ENCODE measurements at places on chromosomes 5 and 9. TPM values are rescaled to one million over a fixed set of nuclear protein-coding genes. Genes with fewer than 3 reads are reported as not detected.

The SARDH gene
- 0.07 TPM for polyA plus RNA-seq

The SLC6A18 gene
- not detected for polyA plus RNA-seq

The ELOVL7 gene
- 2.5 TPM for polyA plus RNA-seq

The HK3 gene
- polyA plus RNA-seq = not detected

The FER gene
- polyA plus RNA-seq = 4.1 TPM

The DBH gene
- not detected for polyA plus RNA-seq

The TUSC1 gene
- polyA plus RNA-seq = 11.7 TPM

The C9 gene
- polyA plus RNA-seq = not detected

The CDC20B gene
- polyA plus RNA-seq = not detected

The IFNA21 gene
- polyA plus RNA-seq = not detected

The C9orf153 gene
- 0.09 TPM for polyA plus RNA-seq

- DNase-seq = no peak
Measured at GRCh38 chr5:170634256-170634990, 130.6 kb downstream of the KCNIP1 start.

GRCh38 chr9:16664211-16664610, 206.3 kb downstream of the BNC2 start:
- DNase-seq = no peak

DNA sequence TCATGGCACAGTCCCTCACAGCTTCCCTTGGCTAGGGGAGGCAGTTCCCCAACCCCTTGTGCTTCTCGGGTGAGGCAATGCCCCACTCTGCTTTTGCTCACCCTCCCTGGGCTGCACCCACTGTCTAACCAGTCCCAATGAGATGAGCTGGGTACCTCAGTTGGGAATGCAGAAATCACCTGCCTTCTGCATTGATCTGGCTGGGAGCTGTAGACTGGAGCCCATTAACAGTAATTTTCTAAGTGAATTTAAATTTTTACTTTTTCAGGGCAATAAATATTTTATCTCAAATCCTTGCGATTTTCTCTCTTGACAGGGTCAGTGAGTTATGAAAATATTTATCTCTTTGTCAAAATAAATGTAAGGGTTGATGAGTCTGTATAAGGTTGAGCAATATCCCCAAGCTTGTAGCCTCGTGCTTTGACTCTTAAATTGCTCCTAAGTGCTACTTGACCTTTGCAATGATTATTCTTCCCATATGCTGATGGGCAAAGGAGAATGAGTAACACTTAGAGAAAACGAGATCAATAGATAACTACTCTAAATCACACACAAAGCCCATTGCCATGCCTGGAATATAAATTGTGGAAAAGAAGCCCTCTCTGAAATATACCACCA, 82.1 kb upstream of the MOCS2 start:
- no peak for DNase-seq

- DNase-seq = no peak
Measured at GRCh38 chr5:2748861-2749513, 2.5 kb downstream of the IRX2 start.

GRCh38 chr9:126985870-126986498, 71.4 kb downstream of the RALGPS1 start:
- DNase-seq = peak; percentile 94

- no peak for DNase-seq
Measured at GRCh38 chr9:127570533-127571111, 41.5 kb upstream of the STXBP1 start.

DNA sequence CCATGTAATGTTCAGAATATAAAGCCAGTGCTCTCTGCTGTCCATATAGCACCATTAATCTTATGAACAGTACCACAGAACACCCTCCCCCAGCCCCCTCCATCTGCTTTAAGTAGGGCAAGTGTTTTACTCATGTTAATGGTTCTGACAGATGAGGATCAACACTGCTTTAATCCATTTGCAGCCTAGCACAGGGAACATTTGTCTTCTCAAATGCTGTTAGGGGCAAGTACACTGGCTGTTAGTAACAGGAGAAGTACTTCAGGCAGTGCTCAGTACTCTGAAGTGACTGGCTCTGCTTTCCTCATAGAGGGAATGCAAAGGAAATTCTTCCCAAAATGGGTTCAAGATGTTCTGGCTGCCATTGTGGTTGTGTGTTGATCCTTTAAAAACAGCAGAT, 202.6 kb downstream of the DCP2 start:
- DNase-seq = no peak

- DNase-seq = peak; percentile 56
Measured at GRCh38 chr5:57468481-57469163, 14.0 kb downstream of the ACTBL2 start.

- no peak for DNase-seq
Measured at GRCh38 chr9:135613946-135614805, 25.2 kb downstream of the GLT6D1 start.

DNA sequence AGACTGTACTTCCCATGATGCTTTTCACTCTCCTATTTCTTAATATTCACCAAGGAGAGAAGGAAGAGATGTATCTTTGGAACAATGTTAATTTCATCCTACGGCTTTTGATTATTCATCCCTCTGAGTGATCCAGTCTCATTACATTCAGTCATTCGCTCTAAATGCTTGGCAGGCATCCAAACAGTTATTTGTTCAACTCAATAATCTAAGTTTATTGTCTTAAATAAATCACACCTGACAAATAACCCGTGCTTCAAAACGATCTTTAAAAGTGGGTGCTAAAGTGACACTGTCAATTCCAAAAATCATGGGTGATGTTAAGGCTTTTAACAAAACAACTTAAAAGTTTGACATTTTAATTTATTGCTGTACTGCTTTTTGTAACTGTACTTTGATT, 233.1 kb downstream of the RASEF start:
- no peak for DNase-seq

DNA sequence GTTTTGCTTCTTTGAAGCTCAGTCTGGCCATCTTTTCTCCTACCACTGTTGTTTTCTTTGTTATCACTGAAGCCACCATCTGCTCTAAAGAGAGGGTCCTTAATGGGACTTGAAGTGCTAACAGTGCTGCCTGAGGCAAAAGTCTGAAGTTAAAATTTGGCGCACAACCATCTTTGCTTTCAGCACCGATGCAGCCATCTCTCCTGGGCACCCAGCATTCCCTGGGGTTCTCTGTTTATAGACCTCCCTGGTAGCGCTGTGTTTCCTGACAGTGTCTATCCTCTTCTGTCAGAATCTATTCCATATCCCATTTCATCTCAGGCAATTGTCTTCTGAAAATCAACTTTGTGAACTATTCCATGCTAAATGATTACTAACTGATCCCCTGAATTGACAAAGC, 491.5 kb upstream of the MPDZ start:
- no peak for DNase-seq

GRCh38 chr5:171432076-171432475, 12.6 kb downstream of the FGF18 start:
- no peak for DNase-seq

GRCh38 chr5:179609834-179610108, 13.7 kb downstream of the HNRNPH1 start:
- no peak for DNase-seq

DNA sequence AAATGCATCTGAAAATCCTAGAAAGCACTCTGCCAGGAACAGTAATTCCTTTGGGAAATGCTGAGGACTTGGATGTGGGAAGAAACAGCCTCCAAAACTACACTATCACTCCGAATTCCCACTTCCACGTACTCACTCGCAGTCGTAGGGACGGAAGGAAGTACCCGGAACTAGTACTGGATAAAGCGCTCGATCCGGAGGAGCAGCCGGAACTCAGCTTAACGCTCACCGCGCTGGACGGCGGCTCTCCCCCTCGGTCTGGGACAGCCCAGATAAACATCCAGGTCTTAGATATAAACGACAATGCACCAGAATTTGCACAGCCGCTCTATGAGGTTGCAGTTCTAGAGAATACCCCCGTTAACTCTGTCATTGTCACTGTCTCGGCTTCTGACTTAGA, 786 bp downstream of the PCDHB3 start:
- no peak for DNase-seq

- DNase-seq = no peak
Measured at GRCh38 chr9:36862206-36863145, 171.6 kb downstream of the PAX5 start.

GRCh38 chr5:175216991-175217390, 227.0 kb downstream of the DRD1 start:
- peak; percentile 40 for DNase-seq

DNA sequence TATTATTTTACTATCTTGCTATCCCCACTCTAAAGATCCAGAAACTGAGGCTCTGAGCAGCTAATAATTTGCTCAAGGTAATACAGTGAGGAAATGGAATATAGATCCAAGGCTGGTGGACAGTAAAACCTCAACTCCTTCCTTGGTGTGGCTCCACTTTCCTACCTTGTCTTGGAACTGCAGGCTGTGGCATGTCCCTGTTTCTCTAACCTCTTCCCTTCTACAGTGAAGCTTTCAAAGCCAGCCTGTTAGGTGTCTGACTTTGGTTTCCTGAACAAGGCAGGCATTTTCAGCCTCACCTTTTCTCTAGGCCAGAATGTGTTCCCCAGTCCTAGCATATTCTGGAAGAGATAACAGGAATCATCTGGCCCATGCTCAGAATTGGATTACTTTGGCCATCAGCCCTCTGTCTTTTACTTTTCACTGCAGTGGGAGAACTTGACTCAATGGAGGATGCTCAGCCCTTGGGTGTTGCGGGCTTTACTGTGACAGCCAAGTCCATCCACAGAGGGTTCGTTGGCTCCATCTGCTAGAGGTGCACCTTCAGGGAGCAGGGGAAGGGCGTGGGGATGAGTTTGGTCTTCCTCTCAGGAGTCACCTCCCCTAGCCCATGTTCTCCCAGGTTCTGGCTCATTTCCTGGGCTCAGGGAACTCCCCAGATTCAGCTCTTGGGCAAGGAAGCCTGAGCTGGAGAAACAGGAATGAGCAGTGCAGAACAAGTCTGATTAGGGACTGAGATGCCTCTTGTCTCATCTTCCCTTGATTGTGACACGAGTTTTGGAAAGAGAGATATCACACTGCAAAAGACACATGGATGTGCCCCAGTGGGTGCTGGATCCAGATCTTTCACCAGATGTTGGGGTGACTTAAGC, 1.1 kb downstream of the NIPAL4 start:
- DNase-seq = peak; percentile 50

- DNase-seq = no peak
Measured at GRCh38 chr9:96599298-96599697, 20.3 kb downstream of the CDC14B start.

DNA sequence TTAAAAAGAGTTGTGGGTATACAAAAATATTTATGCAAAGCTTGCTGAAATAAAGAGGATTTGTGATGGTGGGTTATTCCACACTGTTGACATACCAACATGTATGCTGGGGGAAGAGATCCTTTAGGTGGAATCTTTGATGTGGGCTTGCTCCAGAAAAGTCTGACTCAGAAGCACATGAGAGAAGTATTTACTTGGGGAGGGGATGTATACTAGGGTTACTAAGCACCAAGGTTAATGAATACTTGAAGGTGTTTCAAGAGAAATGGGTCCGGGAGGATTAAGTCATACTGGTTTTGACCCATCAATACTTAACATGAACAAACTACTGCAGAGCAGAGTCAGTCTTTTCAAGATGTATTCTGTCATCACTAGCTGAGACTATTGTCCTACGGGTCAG, 316.4 kb upstream of the GRIN3A start:
- DNase-seq = no peak

DNA sequence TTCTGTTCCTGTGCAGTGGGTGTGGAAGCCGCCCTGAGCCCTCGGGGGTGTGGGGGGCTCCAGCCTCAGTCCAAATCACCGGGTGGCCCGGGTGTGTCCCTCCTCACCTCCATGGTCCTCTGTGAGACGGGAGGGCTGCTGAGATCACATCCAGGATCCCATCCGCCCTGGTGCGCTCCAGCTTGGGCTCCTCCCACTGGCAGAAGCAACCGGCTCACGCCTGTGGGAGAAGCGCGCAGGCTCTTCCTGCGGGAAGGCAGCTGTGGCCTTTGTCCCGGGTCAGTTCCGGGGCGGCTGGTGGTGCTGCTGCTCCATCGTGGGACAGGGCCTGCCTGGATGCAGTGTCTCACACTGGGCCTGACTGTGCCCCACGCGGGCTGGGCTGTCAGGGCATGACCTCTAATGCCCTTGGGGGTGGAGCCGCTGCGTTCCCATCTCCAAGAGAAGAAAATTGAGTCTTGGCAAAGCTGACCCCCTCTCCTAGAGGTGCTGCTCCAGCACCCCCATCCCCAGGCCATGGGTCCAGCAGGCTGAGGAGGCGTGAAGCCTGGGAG, 18.5 kb downstream of the OLFM1 start:
- DNase-seq = no peak
